Activated naive CD8-positive, alpha-beta T cell treated with anti-CD3 and anti-CD28 coated beads, Interleukin-2, amount 50 U/mL, for 24 hours (primary cell): ENCODE measurements at places on chromosomes 4 and X.

DNA sequence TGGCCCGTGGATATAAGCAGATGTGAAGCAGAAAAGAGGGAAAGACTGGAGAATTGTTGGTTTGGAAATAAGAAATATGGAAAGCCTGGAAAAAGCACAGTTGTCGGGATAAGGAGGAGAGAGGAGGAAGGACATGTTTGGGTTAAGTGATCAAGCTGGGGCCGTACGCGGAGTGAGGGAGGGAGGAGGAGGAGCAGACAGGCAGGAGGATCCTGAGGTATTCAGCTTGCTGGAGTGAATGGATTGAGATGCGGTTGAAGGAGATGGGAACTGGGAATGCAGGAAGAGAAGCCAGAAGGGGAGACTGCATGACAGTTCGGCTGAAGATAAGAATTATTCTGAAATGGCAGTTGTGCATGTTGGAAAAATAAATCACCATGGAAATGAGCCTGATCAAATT, 21.2 kb downstream of the ZFP42 start:
- H3K4me3 ChIP-seq = no peak overlapping the region
- H3K4me1 ChIP-seq = no peaks in the 10 kb centered on the region
- no peaks in the 10 kb centered on the region for H3K27me3 ChIP-seq
- no peak overlapping the region for H3K27ac ChIP-seq
- DNase-seq = no peak

- H3K36me3 ChIP-seq = no peaks in the 10 kb centered on the region
- no peak for DNase-seq
- peaks cover 64% of the 10 kb centered on the region for H3K4me1 ChIP-seq
- no peaks in the 10 kb centered on the region for H3K27me3 ChIP-seq
These were observed 47.0 kb downstream of the PRPS1 start for GRCh38 chrX:107675365-107675654.

GRCh38 chr4:184751585-184751956, 17.7 kb upstream of the CENPU start:
- no peak overlapping the region for H3K27ac ChIP-seq

GRCh38 chr4:155565776-155566175, 100.9 kb upstream of the GUCY1A1 start:
- H3K36me3 ChIP-seq = no peaks in the 10 kb centered on the region
- H3K4me1 ChIP-seq = no peaks in the 10 kb centered on the region
- peaks cover 6% of the 10 kb centered on the region for H3K27me3 ChIP-seq
- no peak overlapping the region for H3K27ac ChIP-seq
- no peak overlapping the region for H3K4me3 ChIP-seq

GRCh38 chr4:72531768-72532290, 37.2 kb downstream of the ADAMTS3 start:
- H3K4me3 ChIP-seq = no peak overlapping the region
- no peak for DNase-seq
- H3K36me3 ChIP-seq = no peaks in the 10 kb centered on the region
- H3K27me3 ChIP-seq = no peaks in the 10 kb centered on the region

GRCh38 chr4:142817442-142817841, 28.7 kb downstream of the INPP4B start:
- no peaks in the 10 kb centered on the region for H3K36me3 ChIP-seq
- peaks cover 28% of the 10 kb centered on the region for H3K4me1 ChIP-seq
- peak; percentile 45 for DNase-seq
- peak overlapping the region; percentile 32 for H3K4me3 ChIP-seq

DNA sequence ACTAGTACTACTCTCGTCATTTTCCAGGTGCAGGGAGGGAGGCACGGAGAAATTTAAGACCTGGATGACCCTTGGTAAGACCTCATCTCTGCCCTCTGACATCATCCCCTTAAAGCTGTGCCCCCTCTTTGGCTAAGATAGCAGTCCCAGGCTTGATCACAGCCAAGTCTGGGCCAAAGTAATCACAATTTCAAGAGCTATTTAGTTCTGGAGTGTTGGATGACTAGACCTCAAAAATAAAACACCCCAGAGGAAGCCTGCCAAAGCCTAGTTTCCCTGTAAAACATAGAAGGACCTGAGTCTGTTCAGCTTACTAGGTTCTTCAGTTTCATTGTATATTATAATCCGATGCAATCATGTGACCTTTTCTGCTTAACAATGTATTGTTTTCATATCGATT, 144.6 kb upstream of the ARHGEF9 start:
- H3K27ac ChIP-seq = no peak overlapping the region
- H3K4me3 ChIP-seq = no peak overlapping the region
- no peaks in the 10 kb centered on the region for H3K27me3 ChIP-seq
- H3K36me3 ChIP-seq = no peaks in the 10 kb centered on the region
- no peaks in the 10 kb centered on the region for H3K4me1 ChIP-seq

DNA sequence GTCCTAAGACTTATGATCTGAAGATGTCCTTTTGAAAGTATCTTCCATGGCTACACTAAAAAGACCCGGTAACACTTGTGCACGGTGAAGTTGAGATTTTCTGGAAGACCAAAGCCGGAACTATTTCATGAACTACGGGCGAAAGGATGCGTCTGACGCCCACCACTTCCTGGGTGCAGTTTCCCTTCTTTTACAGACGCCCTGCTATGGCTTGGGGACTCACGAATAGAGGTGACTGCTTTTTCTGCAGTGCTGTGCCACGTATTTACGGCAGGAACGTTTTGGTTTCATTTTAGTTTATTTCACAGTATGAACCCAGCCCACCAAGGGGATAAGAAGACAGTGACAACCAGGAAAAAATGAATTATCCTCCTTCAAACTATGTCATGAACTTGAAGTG, 180.4 kb downstream of the AFAP1 start:
- H3K4me1 ChIP-seq = peaks cover 44% of the 10 kb centered on the region
- H3K36me3 ChIP-seq = no peaks in the 10 kb centered on the region
- peak; percentile 67 for DNase-seq
- H3K27ac ChIP-seq = peak overlapping the region; percentile 90

- H3K27me3 ChIP-seq = no peaks in the 10 kb centered on the region
- peaks cover 26% of the 10 kb centered on the region for H3K4me1 ChIP-seq
- no peaks in the 10 kb centered on the region for H3K36me3 ChIP-seq
These were observed 34.4 kb downstream of the BBS12 start for GRCh38 chr4:122766950-122767349.

GRCh38 chr4:5355846-5356245, 304.6 kb downstream of the STK32B start:
- H3K4me3 ChIP-seq = no peak overlapping the region
- no peak for DNase-seq
- H3K36me3 ChIP-seq = no peaks in the 10 kb centered on the region
